Mammary epithelial cell (primary cell): ENCODE measurements at places on chromosomes 5 and 9. TPM values are rescaled to one million over a fixed set of nuclear protein-coding genes. Genes with fewer than 3 reads are reported as not detected.

DNA sequence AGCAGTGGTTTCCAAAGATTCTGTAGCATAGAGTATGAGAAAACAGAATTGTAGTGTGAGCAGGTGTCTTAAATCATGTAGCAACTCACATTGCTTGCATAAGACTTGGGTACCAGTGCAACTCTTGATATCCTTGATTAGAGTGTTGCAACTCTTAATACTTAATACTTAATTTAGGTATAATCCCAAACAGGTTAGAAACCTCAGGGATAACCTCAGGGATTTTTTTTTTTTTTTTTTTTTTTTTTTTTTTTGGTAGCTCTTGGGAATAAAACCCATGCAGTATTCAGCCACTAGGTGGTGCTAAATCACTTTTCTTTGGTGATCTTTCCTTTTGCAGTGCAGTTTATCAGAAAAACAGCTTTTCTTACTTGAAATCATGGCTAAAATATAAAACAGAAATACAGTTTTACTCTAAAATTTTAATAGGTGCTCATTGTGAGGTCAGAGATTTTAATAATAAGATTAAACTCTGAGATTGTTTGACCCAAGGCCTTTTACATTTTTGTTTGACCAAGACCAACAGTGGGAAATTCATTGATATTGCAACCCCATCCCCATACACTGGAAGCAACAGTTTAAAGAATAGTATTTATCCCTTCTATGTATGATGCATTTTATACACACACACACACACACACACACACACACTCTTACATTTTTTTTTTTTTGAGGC is 55.3 kb downstream of the ERAP1 start:
- DNase-seq, result peak; percentile 12

GRCh38 chr5:68953875-68954617 is 139.8 kb upstream of the SLC30A5 start:
- no peak for DNase-seq

DNA sequence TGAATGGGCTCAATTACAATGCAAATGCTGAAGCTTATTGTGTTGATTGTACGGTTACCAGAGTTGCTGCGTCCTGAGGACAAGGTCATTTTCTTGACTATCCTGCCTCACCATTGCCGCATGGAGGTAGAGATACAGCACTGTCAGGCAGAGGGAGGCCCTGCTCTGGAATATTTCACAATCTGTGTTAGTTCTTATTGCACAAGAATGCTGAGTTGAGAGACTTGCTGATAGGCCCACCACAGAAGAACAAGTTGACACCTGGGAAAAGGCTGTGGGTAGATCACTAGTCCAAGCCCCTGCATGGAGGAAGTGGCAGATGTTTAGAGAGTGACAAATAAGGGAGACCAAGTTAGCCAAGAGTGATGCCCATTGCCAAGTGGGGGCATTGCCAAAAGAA is 344.5 kb upstream of the ITGA1 start:
- no peak for DNase-seq

GRCh38 chr5:143215690-143216089 is 187.8 kb downstream of the NR3C1 start:
- no peak for DNase-seq

GRCh38 chr5:171481571-171482433 is 62.4 kb downstream of the FGF18 start:
- DNase-seq, result peak; percentile 40

- no peak for DNase-seq
Measured at GRCh38 chr5:179869101-179869500, 10.5 kb upstream of the MRNIP start.

Gene PRDM9
- not detected for polyA plus RNA-seq

Gene ESM1
- polyA plus RNA-seq, result not detected

DNA sequence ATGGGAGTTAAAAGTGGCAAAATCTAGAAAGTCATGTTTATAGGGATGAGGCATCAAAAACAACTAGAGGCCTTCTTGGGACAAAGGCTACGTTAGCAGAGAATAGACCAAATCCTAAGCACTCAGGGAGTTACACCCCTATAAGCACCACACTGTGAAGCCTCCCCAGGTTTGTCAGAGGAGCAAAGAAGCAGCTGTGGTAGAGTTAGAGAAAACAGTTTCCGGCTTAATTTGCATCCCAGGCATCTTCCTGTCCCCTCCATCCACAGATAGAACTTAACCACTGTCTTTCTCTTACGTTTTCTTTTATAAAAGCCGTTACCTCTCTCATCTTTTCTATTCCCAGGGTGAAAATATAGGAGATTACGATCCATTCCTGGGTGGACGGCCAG is 188.6 kb upstream of the KLF9 start:
- DNase-seq, result no peak
